ENCODE measurements at places on chromosomes 6 and 20.
A peak's percentile ranks its signal among the peaks of the same experiment; 100 is the strongest.

GRCh38 chr6:79783670-79784394 lies 152.7 kb downstream of the SH3BGRL2 start:
- DNase-seq: no peak

DNA sequence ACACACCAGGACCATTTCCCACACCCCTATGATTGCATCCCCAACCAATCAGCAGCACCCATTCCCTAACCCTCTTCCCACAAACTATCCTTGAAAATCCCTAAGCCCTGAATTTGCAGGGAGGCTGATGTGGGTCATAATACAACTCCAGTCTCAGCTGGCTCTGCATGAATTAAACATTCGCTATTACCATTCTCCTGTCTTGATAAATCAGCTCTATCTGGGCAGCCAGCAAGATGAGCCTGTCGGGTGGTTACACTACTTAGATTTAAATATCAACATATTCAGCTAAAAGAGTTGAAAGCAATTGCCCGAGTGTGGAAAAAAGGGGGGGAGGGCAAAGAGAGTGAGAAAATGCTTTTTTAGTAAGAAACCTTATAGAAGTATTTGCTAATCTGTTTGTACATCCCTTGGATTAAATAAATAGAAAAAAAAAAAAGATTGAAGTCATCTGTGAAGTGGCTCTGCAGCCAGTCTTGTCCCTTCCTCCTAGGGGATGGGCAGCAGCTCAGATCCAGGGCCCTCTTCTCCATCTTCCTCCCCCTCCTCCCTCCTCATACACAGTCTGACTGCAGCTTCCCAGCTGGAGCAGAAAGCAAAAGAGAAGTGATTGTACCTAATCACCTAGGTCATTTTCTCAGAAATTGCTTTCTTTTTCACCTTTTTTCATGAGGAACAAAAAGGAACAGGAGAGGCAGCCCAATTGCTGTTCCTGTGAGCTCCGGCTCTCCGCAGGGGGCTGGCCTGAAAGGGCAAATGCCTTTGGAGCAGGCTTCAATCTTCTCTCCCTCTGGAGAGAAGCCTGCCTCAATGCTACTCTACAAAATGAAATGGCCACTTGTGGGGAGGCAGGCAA lies 356.6 kb upstream of the SULF2 start:
- no peak for DNase-seq

- no peak for DNase-seq
Measured at GRCh38 chr20:44858606-44859360, 26.7 kb upstream of the YWHAB start.

DNA sequence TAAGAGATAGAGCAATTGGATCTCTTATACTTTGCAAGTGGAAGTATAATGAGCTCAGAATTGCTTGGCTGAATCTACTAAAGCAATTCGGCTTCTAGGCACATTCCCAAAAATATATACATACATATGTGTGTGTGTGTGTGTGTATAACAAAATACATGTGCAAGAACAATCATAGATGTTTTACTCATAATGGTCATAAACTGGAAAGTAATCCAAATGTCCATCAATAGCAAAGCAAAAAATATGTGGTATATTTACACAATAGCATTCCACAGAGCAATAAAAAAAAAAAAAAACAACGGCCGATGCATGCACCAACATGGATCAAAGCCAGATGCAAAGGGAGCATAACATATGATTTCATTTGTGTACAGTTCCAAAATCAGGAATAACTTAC lies 707.9 kb downstream of the RFPL4B start:
- DNase-seq: no peak

DNA sequence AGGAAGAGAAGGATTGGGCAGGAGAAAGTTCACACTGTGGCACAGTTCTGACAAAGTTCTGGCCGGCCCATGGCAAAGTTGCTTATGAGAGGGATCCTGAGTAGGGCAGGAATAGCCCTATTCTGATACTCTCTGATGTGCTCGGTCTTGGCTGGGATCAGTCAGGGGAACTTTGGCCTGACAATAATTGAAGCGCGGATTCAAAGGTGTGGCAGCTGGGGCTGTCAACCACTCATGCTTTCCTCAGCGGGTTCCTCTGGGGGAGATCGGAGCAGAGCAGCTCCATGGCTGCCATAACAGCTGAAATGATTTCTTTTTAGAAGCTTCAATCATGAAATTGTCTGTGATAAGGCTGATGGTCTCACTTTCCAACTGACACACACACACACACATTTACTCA lies 714.1 kb downstream of the DHX35 start:
- DNase-seq: no peak

DNA sequence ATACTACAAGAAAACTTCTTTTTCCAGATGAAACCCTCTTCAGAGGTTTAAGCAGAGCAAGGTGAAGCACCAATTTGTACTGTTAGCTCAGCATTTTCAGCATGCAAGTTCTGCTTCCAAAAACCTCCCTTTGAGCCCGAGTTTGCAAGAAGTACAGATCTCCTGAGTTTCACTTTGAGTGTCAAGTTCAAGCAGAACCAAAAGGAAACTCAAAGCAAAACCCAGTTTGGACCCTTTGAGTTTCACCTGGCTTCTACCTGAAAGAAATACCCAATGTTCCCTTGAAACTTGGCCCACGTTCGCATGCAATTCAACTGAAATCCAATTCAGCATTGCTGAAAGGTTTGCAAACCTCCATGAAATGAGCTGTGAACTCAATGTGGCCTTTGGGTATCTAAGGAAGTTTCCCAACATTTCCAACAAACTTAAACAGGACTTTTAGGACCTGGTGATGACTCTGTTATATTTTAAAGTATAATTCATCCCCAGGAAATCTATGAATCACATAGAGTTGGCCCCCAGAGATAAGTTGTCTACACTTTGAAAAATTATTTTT lies 62.9 kb upstream of the HBS1L start:
- peak; percentile 47 for DNase-seq

DNA sequence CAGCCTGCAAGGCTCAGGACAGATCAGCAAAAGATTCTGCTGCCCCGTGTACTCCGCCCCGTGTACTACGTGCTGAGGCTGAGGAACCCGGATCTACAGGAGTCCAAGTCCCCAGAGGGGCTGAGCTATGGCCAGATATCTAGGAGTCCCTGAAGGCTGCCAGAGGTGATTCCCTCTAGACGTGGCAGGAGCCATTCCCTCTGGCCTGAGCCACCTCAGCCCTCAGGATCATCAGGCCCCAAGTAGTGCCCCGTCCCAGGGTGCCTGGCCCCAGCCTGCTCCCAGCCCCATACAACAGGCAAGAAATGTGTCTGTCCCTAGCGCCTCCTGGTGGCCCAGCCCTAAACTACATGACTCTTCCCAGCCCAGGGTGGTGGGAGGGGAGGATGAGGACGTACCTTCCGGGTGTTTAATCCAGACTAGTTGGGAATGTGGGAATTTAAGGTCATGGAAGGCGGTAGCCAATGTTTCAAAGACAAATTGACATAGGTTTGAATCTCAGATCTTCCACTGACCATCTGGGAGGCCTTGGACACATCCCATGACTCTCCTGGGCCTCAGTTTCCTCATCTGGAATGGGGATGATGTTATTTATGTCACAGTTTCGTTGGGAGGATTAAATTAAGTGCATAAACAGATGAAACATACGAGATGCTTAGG lies 49.4 kb upstream of the PTPN1 start:
- DNase-seq: peak; percentile 45

Data from MM.1S (cell line).